ENCODE measurements at places on chromosomes 1 and 21.

GRCh38 chr1:215599418-215600074 lies 32.4 kb downstream of the KCTD3 start:
- peak; percentile 10 for DNase-seq

- DNase-seq = no peak
These were observed 323.9 kb downstream of the DISC1 start for GRCh38 chr1:231950331-231951128.

GRCh38 chr1:244068567-244068966 lies 17.5 kb downstream of the ZBTB18 start:
- DNase-seq = no peak

GRCh38 chr1:57357462-57357861 lies 66.4 kb downstream of the DAB1 start:
- no peak for DNase-seq
